ENCODE measurements at places on chromosomes 5 and 9. TPM values are rescaled to one million over a fixed set of nuclear protein-coding genes. Genes with fewer than 3 reads are reported as not detected.

Gene MINAR2
- total RNA-seq, result not detected

Gene SLCO6A1
- not detected for total RNA-seq

Gene PDZD2
- total RNA-seq, result 58.5 TPM

Gene CD72
- total RNA-seq, result 7.0 TPM

- DNase-seq, result no peak
Measured at GRCh38 chr9:88464851-88465250, 70.1 kb upstream of the NXNL2 start.

DNA sequence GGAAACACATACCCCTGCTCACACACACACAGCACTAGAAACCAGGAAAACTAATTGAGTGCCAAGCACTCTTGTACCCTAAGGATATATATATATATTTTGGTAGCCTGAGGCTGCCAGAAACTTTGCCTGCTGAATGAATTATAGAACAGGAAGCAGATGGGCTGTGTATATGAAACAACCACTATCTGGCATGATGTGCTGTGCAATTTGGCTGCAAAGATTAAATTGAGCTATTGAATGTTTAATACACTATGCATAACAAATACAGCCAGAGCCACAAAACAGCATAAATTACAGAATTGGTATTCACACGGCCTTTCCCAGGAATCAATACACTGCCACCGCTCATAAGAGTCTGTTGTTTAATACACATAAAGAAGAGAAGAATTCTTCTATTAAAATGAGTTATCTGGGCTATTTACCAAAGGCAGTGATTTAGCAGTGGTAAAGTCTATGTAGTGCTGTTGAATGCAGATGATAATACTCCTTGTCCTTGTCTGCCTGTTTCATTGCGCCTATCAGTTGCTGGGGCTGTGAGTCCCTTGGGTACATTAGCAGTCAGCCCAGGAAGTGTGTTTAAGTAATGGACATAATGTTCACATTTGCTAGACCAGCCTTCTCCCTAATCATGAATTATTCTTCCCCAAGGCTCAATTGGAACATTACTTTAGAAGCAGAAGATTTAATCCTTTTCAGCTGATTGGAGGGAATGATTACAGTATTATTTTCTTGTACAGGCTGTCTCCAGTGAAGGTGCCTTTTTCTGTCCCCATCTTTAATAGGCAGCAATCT, 294.3 kb downstream of the TLE1 start:
- DNase-seq, result no peak

DNA sequence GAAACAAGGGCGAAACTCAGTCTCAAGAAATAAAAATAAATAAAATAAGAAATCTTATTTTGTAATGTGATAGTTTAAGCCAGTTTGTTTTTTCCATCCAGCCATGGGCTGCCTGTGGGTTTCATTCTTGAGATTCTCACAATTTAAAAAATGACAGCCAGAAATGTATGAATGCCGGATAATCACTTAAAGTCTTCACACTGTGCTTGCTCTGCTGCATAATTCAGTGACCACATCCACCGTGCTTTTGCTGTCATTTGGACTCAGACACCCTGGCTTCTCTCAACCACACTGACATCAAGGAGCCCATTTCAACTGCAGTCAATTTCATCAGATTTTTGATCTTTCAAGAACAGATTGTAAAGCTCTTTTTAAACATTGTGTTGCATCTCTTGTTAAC, 61.0 kb upstream of the DAPK1 start:
- DNase-seq, result no peak

DNA sequence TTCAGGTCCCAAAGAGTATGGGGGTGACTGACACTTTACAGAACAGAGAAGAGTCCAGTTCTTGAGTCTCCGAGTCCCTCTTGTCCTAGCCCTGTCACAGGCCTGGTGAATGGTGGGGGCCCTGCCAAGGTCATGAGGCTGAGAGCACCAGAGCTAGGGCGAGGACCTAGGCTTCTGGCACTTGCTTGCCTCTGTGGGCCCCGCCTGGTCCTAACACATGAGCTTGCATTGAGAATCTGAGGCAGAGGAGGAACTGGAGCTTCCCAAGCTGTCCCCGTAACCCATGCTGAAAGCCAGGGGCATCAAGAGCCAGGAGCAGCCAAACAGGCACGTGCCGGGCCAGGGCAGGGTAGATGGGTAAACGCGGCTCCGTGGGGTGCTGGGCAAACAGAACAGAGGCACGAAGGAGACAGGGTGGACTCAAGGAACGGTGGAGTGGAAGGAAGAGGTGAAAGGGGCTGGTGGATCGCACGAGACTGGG, 41.3 kb downstream of the JADE2 start:
- DNase-seq, result no peak

- no peak for DNase-seq
Measured at GRCh38 chr9:1331546-1332038, 281.4 kb downstream of the DMRT2 start.

DNA sequence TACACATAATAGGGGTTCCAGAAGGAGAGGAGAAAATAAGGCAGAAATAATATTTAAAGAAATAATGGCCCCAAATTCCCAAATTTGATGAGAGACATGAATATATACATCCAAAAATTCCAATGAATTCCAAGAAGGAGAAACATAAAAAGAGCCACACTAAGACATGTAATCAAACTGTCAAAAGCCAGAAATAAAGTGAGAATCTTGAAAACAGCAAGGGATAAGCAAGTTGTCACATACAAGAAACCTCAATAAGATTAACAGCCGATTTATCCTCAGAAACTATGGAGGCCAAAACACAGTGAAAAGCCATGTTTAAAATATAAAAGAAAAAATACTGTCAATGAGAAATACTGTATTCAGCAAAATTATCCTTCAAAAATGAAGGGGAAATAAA, 14.5 kb downstream of the CATSPER3 start:
- DNase-seq, result no peak

DNA sequence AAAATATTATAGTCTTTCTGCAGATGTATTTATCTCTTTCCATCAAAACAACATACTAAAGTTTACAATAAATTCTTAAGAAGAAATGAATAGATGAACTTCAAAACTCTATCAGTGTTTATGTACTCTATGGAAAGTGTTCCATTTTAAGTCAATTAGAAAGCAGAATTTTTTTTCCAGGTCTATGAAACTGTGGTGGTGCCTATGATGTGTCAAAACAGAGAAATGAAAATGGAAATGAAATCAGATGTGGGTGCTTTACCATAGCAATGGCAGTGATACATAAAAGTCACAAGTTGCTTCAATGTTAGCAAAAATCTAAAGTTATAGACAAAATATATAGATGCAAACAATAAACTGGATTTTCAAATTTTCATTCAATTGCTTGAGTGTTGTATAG, 97.3 kb downstream of the PTCH1 start:
- no peak for DNase-seq

DNA sequence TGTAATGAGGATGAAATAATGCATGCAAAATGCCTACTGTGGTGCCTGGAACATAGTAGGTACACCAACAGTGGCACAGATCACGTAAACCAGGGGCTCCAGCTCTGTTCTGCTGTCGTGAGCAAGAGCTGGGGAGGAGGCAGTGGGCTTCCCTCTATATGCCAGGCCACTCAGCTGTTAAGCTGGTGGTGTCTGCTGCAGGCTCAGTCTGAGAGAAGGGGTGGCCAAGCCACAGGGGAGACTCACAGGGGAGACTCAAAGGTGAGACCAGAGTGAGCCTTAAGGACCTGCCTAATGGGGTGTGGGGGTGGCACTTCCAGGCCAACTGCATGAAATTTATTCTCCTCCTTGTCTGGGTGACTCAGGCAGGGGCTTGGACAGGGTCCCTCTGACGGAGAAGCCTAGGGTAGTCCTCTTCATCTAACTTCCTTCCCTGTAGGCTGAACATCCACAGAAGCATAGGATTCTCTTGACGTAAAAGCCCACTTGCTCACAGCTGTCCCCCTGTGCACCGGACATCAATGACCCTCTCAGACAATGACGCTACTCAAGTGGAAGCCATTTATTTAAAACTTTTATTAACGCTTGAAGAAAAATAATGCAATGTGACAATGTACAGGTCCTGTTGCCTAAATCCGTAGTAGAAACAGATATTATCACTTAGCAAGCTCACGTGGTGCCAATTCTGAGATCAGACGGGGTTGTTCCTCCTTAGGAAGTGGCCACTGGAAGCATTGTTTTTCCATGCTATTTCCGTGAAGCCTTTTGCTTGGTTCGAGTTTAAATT, 13.9 kb downstream of the STC2 start:
- DNase-seq, result peak; percentile 69

DNA sequence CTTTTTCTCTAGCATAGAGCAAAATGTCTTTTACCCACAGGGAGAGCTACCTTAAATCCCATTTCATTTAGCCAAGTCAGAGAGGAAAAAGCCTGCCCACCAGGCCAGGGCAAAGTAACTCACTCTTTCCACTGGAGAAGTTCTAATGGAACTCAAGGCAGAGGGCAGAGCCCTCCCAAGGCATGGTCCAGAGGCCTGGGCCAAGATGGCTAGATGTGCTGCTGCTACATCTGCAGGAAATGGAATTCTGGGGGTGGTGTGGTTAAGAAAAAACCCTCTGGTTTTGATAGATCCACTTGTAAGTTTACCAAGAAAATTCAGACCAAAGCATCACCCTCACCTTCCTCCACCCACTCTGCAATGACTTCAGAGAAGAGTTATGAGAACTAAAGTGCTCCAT, 37.3 kb downstream of the CSF2 start:
- DNase-seq, result no peak

All from mesenteric fat pad (tissue), 1 donor.